ENCODE measurements at places on chromosomes 13 and 19.
A peak's percentile ranks its signal among the peaks of the same experiment; 100 is the strongest.

- DNase-seq: no peak
Measured at GRCh38 chr13:36713887-36714286, 40.1 kb downstream of the SERTM1 start.

- no peak for DNase-seq
Measured at GRCh38 chr13:44540761-44541434, 35.2 kb downstream of the TSC22D1 start.

GRCh38 chr19:44738603-44739558 lies 9.6 kb upstream of the BCL3 start:
- no peak for DNase-seq

- DNase-seq: no peak
Measured at GRCh38 chr19:937259-937694, 11.4 kb downstream of the ARID3A start.

DNA sequence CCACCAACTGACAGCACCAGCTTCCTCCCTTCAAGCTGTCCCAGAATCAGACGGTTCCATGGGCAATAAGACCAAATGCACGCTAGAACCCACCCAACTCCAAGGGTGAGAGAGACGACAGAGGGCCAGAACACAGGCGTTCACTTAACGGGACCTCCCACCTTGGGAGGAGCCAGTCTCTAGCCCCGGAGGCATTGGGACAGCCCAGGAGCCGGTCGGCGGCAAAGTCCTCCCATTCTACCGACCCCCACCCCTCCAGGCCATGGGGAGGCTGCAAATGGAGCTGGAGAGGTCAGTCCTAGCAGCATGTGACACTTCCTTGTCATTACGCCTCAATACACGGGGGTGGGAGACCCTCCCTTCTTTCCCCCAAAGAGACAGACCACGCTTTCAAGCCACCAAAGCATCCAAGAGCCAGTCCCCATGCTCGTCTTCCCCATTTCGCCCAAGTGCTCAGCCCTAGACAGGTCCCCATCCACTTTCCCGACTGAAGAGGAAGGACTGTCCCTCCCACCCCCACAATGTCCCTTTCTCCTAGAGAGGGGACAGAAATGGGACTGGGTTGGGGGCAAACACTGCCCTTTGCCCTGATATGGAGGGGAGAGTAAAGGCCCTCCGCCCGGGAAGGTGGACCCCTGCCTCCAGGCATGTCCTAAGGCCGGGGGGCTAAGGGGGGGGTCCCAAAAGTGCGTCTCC lies 964 bp downstream of the KHSRP start:
- DNase-seq: no peak

DNA sequence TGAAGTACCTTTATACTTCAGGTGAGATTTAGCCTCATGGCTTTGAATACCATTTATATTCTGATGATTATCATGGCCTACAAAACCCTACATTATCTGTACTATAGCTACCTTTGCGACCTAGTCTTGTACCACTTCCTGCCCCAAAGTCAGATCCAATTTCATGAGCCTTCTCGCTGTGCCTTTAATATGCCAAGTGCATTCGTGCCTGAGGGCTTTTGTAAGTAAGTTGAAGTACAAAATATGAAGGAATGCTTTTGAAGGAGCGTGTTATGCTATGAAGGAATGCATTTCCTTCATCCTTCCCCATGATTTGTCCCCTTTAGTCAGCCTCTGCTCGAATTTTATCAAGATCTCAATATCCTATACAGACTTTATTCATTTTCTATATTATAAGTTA lies 9.2 kb upstream of the RASL11A start:
- no peak for DNase-seq

DNA sequence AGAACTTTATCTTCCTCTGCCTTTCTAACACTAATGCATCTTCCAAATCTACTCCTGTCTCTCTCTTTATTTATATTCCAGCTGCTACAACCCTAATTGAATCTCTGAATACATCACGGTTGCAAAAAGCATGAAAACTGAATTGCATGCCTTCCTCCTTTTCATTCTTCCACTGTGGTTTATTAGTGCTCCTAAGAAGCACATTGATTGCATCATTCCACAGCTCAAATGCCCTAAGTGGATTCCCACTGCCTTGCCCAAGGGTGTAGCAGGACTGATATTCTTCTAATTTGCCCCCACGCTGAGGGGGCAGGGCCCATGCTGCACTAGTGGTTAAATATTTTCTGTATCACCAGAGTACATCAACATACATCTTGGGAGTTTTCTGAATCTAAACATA lies 640.8 kb downstream of the EFNB2 start:
- DNase-seq: peak; percentile 48

DNA sequence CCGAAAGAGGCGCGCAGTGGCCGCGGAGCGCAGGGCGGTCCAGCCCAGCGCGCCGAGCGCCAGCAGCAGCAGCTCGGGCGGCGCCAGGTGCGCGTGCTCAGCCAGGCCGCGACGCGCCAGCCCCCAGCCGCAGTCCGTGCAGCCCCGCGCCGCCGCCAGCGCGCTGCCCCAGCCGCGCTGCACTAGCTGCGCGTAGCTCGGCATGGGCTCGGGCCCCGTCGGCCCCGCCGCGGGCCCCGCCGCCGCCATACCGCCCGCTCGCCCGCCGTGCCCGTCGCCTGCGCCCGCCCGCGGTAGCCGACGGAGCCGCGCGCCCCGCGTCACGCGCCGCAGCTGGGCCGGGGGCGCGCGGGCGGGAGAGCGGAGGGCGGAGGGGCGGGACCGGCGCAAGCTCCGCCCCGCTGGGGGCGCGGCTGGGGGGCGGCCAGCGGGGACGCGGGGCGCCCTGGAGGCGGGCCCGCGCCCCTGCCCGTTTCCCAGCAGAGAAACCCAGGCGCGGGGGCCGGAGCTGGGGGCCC lies at the start of gene CERS1:
CERS1 (minus strand) TSS at position 335 of the 518 bp plus-strand sequence; CDS start at position 249, 86 bp downstream.
- no peak for DNase-seq

DNA sequence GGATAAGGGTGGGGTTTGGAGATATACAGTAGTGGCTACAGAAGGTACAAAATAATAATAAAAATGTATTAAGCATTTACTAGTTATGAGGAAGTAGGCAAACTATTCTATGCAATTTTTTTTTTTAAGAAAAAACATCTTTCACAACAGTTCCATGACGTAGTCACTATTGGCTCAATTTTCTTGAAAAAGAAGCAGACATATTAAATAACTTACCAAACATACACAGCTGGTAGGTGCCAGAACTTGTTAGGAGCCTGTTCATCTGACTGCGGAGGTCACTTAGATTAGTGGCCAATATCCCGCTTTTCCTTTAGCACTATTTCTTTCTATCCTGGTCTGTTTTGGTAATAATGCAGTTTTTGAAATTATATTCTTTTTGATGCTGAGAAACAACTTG lies 593.5 kb downstream of the KCTD12 start:
- no peak for DNase-seq

GRCh38 chr19:13748169-13748828 lies 16.0 kb upstream of the MRI1 start:
- DNase-seq: no peak

DNA sequence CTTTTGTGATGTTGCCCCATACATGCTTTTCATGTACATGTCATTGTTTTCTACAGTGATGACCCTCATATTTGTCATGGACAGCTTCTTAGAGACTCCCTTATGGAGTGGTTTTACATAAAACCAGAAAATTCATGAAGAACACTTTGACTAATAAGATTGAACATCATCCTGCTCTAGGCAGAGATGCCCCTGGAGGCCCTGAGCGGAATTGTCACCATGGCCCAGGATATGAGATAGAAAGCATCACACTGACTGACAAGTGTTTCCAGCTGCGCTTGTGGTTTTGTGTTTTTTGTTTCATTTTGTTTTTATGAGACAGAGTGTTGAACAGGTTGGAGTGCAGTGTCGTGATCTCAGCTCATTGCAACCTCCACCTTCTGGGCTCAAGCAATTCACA lies 22.2 kb downstream of the ZNF701 start:
- no peak for DNase-seq

DNA sequence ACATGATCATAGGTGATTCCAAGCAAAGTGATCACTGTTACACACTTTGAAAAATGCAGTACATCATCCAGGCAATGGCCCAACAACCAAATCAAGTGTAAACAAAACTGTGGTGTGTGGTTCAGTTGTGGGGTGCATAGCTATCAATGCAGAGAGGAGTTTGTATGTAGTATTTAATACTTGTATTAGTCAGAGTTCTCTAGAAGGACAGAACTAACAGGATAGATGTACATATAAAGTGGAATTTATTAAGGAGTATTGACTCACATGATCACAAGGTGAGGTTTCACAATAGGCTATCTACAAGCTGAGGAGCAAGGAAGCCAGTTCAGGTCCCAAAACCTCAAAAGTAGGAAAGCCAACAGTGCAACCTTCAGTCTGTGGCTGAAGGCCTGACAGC lies 249.3 kb upstream of the HTR2A start:
- no peak for DNase-seq

DNA sequence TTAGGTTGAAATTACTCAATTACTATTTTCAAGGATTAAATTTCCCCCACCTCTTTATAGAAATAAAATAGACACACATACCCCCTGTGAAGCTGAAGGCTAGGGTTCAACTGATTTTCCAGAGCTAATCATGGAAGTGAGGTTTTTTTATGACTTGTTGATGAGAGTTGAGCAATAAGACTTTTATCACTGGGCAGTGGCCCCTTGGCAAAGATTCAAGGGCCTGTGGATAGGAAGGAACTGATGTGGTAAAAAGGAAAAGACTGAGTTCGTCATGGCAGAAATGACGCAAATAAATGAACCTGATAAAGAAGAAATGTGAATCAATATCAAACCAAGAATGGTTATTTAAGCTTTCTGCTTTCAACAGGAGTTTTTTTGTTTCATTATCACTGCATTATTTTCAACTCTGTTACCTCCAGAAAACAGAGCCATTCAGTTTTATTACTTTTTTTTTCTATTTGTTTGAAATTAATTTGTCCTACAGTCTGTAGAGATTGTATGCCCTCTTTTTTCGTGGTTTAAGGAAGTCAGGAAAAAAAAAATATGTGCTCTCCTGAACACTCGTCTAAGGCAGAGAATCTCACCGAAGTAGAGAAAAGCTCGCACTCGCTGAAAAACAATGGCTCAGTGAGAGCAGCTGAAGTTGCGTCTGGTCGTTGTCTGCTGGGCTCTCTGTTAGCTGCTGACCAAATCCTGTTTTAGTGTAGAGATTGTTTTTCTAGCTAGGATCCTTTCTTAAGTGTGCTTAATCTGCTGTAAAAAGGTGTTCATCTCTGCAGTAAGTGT lies 38.9 kb downstream of the STOML3 start:
- no peak for DNase-seq

GRCh38 chr13:59793107-59793506 lies 370.6 kb downstream of the DIAPH3 start:
- DNase-seq: no peak

DNA sequence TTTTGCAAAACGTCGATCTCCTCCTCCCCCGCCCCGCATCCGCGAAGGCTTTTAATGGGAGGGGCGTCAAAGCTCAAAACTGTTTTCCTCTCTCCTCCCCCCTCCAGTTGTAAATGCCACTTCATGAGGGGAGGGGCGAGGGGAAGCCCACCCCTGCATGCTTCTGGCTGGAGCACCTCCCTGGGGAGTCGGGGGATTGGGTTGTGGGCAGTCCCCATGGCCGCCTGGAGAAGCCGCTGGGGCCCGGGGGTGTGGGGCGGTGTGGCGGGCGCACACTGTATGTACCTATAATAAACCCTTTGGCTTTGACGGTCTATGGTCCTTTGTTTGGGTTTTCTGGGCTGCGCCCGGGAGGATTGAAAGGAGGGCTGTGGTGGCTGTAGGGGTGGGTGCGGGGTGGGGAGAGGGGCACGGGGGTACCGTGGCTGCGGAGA lies 505 bp upstream of the SHKBP1 start:
- no peak for DNase-seq

GRCh38 chr19:2361246-2362045 lies 1.4 kb downstream of the TMPRSS9 start:
- DNase-seq: no peak

GRCh38 chr13:113532156-113532806 lies 41.8 kb upstream of the DCUN1D2 start:
- DNase-seq: no peak

GRCh38 chr13:46097015-46097414 lies 7.8 kb downstream of the CPB2 start:
- no peak for DNase-seq
